Stimulated activated naive CD8-positive, alpha-beta T cell treated with anti-CD3 and anti-CD28 coated beads, Interleukin-15, Interleukin-2, amounts not matched to agents 100 U/mL and 50 U/mL, for 24 hours (primary cell): ENCODE measurements at places on chromosomes 1 and 21.

DNA sequence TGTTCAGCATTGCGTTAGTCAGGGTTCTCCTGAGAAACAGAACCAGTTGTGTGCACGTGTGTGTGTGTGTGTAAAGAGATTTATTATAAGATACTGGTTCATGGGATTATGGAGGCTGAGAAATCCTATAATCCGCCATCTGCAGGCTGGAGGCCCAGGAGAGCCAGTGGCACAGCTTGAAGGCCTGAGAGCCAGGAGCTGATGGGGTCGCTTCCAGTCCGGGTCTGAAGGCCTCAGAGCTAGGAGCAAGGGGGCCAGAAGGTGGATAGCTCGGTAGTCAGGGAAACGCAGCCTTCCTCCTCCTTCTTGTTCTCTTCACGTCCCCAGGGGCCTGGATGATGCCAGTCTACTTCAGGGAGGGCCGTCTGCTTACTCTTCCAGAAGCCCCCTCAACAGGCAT is 37.7 kb downstream of the FAAP20 start:
- no peak for DNase-seq

GRCh38 chr1:16143566-16144324 is 12.1 kb downstream of the EPHA2 start:
- no peak for DNase-seq

GRCh38 chr1:230621324-230622030 is 20.8 kb upstream of the COG2 start:
- DNase-seq = no peak

GRCh38 chr1:89815611-89816010 is 5.2 kb upstream of the LRRC8D start:
- no peak for DNase-seq

DNA sequence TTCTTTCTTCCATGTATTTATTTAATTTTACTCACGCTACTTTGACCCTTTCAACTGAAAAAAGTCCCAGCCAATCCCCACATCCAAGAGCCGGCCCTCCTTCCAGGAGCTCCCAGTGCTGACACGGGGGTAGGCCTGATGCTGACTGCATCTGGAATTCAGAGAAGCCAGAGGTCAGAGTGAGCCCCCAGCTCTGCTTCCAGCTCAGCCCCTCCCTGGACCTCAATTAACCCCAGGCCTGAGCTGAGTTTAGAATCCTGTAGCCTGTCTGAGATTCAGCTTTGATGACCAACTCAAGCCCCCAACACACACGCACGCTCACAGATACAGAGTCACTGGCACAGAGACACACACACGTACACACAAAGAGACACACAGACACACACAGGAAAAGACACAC is 247.9 kb downstream of the NPHP4 start:
- no peak for DNase-seq

- DNase-seq = no peak
Observed at GRCh38 chr21:37061926-37062592, 10.8 kb downstream of the PIGP start.

DNA sequence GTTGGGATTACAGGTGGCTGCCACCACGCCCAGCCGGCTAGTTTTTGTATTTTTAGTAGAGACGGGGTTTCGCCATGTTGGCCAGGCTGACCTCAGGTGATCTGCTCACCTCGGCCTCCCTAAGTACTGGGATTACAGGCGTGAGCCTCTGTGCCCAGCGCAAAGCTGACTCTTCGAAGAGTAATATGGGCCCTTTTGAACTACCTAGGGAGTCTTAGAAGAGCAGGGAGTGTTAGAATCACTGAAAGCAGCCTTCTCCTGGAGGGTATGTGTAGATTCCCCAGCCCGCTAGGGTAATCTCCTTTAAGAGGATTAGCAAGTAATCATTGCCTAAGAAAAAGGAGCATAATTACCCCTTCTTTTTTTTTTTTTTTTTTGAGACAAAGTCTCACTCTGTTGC is 6.5 kb upstream of the MAST2 start:
- DNase-seq = no peak

DNA sequence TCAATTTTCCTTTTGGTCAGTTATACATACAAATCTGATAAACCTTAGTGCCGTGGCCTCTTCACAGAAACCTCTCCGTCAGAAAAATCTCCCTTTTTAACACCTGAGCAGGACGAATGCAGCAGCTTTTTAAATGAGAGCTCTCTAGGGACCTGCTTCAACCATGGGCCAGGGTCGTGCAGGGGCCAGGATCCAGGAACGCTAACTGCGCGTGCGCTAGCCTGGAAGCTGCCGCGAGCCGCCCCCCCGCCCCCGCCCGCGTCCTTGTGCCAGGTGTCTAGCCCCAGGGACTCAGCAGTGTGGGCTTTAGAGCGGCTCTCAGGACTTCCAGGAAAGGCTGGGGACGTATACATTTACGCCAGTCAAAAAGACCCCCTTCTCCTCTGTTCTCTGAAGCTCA is 136.8 kb upstream of the FMN2 start:
- no peak for DNase-seq

- DNase-seq = no peak
Observed at GRCh38 chr1:210647406-210648333, 319.0 kb downstream of the HHAT start.

DNA sequence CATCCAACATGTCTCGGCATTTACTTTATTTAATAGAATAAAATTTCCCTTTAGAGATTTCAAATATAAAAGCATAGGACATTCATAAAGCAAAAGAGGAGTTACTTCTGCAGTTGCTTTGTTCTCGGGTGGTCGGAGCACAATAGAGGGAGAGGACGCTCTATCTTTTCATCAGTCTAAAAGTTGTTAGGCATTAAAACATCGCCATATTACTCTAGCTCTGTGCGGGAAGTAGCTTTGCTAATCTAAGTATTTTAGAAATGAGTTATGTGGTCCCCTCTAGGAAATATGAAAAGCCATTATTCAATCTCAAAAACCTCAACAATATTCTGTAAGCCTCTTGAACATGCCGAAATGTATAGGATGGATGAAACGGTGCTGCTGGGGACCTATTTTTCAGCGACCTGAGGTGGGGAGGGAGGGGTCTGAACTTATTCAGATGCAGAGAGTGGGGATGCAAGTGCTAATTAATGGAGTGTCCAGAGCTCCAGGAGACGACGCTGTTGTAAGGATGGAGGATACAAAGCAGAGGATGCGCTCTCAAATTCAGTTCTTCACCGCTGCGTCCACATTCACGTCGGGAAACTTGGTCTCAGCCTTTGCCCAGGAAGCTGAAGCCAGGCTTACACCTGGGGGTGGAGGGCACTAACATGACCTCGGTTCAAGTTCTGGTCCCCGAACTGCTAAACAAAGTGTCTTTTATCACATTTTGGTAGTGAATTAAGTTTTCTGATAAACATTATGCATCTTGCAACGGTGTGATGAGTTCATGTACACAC is 6.3 kb downstream of the CDKN2C start:
- DNase-seq = no peak

DNA sequence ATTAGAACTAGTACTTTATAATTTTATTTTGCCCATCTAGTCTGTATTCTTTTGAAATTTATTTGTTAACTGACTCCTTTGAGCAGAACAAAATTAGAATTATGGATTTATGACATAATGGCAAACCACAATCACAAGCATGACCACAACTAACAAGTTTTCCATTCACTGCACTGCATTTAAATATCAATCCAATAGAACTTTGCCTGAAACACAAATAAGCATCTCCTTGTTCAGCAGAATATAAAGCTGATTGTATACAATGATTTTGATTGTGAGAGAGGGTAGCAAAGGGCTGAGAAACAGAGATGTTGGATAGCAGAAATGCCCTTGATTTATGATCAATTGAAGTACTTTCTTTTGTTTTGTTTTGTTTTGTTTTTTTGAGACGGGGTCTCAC is 495.5 kb upstream of the RGS18 start:
- DNase-seq = no peak

GRCh38 chr1:91876040-91876470 is 9.9 kb downstream of the TGFBR3 start:
- DNase-seq = peak; percentile 54

DNA sequence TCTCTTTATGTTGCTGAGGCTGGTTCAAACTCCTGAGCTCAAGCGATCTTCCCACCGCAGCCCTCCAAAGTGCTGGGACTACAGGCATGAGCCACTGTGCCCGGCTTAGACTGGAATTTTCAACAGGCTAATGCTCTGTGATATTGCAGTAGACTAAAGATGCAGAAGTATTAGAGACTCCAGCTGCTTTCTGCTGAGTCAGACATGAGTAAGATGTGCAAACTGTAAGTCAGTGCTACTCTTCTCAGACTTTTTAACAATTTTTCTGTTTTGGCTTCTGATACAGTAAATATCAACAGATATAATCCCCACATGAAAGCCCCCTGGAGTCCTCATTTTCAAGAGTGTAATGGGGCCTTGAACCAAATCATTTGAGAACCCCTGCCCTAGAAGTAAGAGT is 29.3 kb upstream of the NLRP3 start:
- DNase-seq = no peak

- DNase-seq = no peak
Observed at GRCh38 chr1:21298981-21299391, 8.7 kb upstream of the ECE1 start.

GRCh38 chr1:202105571-202106339 is 17.0 kb upstream of the GPR37L1 start:
- no peak for DNase-seq

DNA sequence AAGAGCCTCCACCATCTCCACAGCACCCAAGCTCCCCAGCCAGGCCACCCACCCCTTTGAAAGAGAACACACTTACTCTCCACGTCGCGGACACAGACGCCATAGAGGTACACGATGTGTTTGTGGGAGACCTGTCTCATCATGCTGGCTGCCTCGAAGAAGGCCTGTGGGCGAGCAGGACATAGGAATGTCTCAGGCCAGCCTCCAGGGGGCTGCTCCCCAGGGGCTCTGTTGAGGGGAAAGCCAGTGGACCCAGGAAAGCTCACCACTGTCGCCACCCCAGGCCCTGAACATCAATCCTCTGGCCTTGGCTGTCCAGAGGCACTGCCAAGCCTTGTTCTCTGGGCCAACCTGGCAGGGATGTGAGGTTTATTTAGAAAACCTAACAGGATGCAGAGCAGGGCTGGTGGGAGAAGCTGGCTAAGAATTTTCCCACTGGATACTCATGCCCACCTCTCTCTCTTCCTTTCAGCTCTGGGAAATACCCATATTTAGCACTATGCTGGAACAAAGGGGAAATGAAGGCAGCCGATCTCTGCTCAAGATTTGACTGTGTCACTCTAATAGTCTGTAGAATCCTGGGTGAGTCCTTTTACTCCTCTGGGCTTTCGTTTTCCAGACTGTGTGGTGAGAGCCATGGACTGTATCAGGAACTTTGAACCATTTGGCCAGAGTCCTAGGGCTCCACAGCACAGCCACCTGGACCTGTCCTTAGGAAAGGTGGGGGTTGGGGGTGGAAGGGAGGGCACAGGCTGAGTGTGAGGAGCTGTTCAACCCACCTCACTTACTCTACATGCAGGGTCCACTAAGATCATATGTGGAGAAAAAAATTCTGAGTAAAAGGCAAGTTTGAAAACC is 101.9 kb downstream of the RAVER2 start:
- no peak for DNase-seq

DNA sequence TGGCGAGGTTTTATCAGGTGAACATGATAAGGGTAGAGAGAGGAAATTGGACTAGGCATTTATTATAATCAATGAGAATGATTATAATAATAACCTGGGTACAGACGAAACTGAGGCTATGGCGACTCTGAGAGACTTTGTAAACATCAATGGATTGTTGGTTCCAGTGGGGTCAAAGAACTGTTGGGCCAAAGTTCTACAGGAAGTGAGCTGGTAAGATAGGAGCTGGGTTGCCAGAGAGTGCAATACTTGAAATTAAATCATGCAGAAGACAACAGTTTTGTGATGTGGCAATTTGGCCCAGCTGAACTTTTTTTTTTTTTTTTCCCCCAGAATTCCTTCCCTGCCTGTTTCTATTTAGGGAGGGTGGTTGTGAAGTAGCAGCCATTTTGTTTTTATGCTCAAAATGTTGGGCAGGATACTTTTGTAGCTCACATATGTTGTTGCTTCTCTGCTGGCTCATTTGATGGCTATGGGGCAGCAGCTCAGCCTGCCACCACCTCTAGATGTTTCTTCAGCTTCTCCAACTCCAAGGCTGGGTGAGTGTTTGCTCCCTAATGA is 286.5 kb upstream of the B3GALT2 start:
- DNase-seq = no peak

DNA sequence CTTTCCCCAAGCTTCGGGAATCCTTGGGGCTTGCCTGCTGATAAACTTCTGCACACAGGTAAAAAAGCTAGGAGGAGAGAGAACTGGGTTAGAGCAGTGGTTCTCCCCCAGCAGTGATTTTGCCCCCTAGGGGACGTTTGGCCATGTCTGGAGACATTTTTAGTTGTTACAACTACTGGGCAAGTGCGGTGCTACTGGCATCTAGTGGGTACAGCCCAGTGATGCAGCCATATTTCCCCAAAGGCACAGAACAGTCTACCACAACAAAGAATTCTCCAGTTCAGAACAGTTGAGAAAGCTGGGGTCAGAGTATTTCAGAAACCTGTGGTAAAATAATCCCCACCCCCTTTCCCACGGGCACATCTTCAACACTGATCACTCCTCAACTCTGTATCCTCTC is 41.3 kb downstream of the LRRC71 start:
- DNase-seq = peak; percentile 39

DNA sequence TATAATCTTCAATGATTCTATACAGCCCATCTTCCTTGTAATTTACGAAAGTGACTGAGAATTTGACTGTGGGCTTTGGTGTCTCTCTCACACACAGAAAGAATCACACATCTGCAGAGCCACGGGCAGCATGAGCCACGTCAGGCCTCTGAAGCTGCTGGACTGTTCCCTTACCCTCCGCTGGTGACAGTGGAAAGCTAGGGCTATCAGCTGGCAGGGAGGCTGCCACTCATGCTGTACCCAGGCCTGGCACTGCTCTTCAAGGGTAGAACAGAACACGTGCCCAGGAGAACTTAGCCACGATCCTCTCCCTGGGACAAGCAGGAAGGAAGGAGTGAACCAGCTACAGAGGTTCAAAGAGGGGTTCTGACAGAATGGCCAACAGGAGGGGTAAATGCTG is 90.7 kb downstream of the JAK1 start:
- no peak for DNase-seq

DNA sequence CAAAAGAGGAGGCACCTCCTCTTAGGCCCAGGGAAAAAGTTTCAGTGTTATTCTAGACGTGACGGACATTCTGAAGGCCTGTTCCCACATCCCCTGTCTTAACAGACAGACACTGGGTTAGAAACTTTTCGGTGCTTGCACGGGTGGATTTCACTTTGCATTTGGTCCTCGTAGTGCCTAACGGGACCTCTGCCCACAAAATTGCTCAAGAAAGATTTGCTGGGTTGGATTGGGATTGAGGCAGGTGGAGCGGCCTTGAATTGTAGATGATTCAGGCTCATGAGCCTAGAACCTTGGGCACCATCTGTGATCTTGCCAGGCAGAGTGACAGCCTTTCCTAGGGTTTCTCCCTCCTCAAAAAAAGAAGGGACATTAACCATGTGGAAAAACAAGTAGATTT is 2.8 kb downstream of the PLA2G5 start:
- no peak for DNase-seq
